ENCODE measurements at places on chromosomes 16 and 17.

DNA sequence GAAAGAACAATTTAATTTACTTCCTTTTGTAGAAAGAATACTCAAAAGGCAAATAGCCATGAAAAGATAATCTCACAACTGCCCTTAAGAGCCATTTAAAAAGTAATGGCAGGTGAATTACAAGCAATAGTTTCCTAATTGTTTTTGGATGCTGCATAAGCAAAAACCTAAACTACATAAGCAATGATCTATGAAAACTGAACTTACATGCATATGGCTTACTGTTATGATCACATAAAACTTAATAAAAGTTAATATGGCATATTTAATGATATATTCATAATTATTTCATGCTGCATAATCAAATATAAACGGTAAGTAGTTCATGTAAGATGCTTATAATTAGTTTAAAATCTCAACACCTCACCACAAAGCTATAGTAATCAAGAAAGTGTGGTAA is 18.6 kb downstream of the BRCA1 start:
- no peak for DNase-seq

GRCh38 chr16:71565812-71566700 is 10.8 kb downstream of the TAT start:
- no peak for DNase-seq

DNA sequence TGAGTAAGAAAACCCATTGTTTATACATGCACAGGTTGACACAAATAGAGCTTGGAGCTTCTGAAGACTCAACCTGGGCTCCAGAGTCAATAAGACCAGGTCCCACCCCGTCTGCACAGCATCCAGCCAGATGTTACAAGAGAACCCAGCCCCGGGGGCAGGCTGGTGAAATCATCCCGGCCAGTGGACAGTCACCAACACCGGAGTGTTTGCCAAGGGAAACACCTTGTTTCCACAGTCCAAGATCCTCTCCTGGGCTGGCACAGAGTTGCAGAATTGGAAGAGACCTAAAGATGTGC is 90.3 kb downstream of the RAB11FIP4 start:
- DNase-seq: no peak

- peak; percentile 59 for DNase-seq
These were observed at the start of gene RPRML for GRCh38 chr17:46979147-46979863. TSS of gene RPRML (minus strand) at chr17:46979253. CDS start at chr17:46979007, 246 bp downstream.

DNA sequence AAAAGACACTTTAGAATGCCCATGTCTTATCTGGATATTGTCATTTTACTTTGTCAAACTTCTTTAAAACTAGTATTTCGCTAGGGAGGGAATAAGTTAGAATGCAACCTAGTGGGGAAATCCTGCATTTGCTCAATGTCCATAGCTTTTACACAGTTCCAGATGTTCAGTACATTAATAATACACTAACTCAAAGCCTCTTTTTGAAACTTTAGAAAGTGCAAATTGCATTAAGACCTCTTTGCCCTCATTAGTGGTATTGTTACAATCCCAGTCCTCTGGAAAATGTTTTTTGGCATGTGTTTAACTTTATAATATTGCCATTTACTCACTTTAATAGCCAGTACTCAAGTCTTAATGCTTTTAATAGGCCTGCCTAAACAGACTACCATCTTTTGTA is 106.8 kb downstream of the BRIP1 start:
- DNase-seq: no peak

- DNase-seq: no peak
These were observed 63.9 kb upstream of the RPH3AL start for GRCh38 chr17:416293-417206.

DNA sequence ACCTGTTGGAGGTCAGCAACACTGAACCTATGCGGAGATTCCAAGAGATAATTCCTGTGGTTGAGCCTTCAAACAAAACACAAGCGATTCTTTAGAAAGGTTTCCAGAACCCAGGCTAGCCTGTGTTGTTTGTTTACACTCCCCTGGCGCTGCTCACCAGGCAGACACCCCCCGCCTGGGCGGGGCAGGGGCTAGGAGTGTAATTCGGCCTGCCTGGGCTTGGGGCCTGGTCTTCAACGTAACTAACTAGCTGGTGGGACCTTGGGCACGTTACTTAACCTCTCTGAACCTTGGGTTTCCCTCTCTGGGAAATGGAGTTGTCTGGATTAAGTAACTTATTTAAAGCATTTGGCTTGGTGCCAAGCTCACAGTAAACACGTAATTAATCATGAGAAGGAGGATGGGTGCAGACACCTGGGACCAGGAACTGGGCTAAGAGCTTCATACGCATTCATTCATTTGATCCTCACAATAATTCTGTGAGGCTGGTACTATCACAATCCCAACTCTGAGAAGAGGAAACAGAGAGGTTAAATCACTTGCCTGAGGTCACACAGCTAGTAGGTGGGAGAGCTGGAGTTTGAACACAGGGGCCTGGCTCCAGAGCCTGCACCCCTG is 7.6 kb upstream of the ARHGAP27 start:
- peak; percentile 55 for DNase-seq

- no peak for DNase-seq
These were observed 2.3 kb upstream of the WNT3 start for GRCh38 chr17:46820592-46821450.

DNA sequence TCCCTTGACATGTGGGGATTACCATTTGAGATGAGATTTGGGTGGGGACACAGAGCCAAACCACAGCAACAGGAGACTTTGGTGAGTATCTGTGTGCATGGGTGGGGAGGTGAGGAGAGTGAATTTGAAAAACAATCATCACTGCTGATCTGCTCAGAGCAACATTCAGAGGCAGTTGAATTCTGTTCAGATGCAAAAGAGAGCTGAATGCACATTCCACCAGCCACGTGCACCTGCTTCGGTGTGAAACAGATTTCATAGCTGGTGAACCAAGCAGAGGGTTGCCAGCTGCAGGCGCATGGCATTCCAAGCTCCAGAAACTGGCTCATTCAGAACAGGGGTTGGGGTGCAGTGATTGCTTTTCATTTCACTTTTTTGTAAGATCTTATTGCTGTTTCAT is 233.1 kb upstream of the FOXF1 start:
- DNase-seq: no peak

GRCh38 chr17:7295230-7296180 is 1.1 kb upstream of the YBX2 start:
- no peak for DNase-seq

DNA sequence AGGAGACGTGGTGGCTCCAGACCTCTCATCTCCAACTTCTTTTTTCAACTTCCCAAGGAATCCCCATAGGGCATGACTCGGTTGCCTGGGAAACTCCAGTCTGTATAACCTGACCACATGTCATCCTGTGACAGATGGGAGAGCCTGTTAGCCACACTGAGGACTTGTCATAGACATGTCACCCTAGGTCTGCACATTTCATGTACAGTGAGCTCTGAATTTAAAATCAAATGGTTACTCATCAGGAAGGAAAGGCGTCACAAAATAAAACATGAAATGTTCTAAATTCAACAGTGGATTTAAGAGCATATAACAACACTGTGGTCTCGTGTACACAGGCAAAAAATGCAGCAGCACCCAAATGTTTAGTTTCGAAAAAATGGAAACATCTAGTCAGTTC is 22.2 kb upstream of the ADAMTS18 start:
- no peak for DNase-seq

DNA sequence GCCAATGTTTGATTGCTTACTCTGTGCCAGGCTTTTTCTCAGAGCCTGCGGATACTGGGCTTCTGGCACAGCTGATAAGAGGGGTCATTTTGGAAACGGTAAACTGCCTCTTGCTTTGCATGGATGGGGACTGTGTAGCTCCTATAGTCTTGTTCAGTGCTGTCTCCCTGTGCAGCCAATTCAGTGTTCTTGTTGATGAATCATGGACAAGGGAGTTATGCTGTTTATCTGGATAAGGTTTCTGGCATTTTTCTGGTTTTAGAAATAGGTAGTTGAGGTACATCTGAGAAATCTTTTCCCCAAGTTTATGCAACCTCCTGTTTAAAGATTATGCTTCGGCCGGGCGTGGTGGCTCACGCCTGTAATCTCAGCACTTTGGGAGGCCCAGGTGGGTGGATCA is 16.7 kb upstream of the TANGO6 start:
- no peak for DNase-seq

DNA sequence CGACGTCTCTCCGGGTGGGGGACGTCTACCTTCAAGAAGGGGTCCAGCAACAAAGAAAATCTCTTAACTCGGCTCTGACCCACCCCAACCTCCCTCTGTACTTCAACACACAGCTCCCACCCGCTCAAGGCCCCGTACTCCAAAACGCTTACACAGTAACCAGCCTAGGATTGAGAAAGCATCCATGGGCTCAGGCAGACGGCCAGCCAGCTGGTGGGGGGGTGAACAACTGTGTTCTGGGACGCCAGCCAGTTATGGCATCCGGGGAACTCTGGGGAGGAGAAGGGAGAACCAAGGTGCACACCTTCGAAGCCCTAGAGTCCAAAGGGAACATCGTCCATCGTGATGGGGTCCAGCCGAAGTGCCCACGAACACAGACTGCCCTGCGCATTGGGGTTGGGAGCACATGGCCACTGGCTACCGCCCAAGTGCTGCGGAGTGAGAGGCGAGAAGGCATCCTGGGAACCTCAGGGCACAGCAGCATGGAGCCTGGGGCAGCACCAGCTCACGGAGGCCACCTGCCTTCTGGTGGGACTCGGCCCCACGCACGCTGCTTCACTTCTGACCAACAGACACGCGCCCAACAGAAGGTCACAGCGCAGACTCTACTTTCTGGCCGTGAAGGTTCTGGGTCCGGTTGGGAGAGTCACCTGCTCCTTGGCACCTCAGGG is 14.3 kb downstream of the SLC16A3 start:
- no peak for DNase-seq

DNA sequence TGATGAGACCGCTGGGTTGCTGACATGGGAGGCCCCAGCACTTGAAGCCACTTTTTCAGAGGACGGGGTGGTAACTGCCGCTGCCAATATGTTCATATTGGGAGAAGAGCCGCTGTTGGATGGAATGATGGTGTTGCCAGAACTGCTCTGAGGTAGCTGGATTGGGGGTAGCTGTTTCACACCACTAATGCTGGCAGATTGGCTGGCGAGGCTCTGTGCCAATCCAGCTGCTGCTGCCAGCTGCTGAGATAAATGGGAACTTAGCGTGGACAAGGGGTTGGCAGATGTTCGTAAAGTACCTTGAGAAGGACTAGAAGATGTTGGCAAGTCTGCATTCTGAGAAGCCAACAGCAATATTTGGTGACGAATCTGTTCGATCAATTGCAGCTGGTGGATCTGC is 10.0 kb downstream of the SALL1 start:
- DNase-seq: no peak

DNA sequence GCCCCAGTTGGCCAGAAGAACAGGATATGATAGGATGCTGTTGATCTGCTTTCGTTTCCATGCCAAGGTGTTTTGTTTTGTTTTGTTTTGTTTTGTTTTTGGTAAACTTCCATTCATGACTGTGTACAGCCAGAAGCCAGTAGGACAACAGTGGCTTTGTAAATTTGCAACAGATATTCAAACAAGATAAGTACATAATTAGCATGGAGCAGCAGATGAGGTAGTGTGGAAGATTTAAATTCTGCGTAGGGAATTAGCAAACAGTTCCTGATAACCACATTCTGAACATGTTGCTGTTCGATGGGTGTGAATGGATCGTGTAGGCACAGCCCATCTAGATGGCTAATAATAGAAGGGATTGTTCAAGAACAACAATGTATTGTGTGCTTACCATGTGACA is 1080.1 kb upstream of the RBFOX1 start:
- no peak for DNase-seq

GRCh38 chr16:67302970-67303369 is 23.6 kb downstream of the KCTD19 start:
- DNase-seq: peak; percentile 31

- DNase-seq: no peak
These were observed 316.6 kb downstream of the SLC39A11 start for GRCh38 chr17:72775919-72776318.

GRCh38 chr16:51151961-51152663 is 1.0 kb upstream of the SALL1 start:
- DNase-seq: peak; percentile 69

DNA sequence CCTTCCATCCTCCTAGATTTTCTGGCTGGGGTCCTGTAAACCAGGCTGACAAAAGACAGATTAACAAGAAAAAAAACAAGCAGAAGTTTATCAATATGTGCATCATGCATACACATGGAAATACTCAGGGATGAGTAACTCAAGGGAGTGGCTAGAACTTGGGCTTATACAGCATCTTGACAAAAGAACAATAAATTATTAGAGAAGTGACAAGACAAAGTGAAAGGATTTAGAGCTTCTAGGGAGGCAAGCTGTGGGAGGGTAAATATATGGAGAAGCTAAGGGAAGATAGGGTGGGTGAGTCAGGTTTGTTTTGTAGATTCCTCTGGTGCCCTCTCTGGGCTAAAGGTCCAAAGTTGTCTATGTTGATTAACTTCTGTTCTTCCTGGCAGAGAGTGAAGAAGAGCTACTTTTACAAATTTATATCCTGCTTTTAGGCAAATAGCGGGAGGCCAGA is 48.0 kb upstream of the NDRG4 start:
- no peak for DNase-seq

- DNase-seq: no peak
These were observed 1.4 kb upstream of the CTRB2 start for GRCh38 chr16:75208242-75208825.

- DNase-seq: peak; percentile 48
These were observed 7.6 kb upstream of the NXPH3 start for GRCh38 chr17:49567871-49568694.

DNA sequence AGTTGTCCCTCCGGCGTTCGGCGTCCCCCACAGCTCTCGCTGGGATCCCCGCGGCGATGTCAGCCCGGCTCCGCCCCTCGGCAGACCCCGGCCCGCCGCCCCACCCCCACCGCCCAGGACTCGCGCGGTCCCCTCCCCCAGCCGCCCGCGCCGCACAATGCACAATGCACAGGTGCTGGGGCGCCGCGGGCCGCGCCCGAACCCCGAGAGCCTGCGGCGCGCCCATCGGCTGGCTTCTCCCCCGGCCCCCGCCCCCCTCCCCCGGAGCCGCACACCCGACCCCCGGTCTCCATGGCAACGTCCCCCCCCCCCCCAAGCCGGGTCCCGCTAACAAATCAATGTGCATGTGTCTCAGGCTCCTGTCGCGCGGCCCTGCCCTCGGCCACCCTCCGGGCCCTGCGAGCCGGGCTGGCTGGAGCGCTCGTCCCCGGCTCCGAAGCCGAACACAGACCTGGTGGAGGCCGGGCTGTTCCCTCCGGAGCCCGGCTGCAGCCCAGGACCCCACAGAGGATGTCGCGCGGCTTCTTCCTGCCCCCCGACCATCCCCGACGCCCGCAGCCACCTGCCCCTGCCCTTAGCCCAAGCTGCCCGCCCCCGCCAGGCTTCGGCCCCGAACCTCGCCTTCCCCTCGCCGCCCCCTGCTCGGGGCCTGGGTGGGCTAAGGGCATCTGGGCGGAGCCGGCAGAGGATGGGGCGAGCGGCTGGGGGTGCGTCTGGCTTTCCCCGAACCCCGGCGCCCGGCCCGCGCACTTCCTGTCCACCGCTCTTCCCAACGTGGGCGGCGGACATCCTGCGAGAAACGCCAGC is 818 bp upstream of the CBX8 start:
- no peak for DNase-seq

DNA sequence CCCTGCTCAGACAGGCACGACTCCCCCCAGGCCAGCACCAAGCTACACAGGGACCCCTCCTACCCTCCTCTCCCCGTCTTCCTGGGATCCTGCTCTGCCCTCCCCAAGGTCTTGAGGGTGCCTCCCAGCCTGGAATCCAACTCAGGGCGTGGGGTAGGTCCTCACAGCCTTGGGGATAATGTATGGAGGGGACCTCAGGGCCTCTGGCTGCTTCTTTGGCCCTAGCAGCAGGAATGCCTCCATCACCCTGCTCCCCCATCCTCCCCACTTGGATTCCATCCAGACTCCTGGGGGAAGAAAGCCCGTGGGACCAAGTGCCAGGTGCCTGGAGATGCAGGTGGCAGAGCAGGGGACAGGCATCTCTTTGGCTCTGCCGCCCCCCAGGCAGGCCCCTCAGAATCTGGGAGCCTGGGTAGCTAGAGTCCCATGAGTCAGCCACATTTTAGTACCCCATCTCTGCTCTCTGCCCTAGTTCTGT is 10.7 kb upstream of the STAC2 start:
- DNase-seq: no peak
